ENCODE measurements at places on chromosomes 6 and 20. TPM values are rescaled to one million over a fixed set of nuclear protein-coding genes. Genes with fewer than 3 reads are reported as not detected.
A peak's percentile ranks its signal among the peaks of the same experiment; 100 is the strongest.

The UNC93A gene
- not detected for total RNA-seq

- DNase-seq, result peak; percentile 54
These were observed 118.4 kb downstream of the MRPL14 start for GRCh38 chr6:44008821-44009370.

GRCh38 chr6:118808793-118809638 is 84.9 kb upstream of the ASF1A start:
- no peak for DNase-seq

GRCh38 chr6:16674801-16675392 is 86.4 kb downstream of the ATXN1 start:
- DNase-seq, result no peak

The SLC13A3 gene
- total RNA-seq, result 0.57 TPM

The LSM14B gene
- total RNA-seq, result 51.0 TPM

DNA sequence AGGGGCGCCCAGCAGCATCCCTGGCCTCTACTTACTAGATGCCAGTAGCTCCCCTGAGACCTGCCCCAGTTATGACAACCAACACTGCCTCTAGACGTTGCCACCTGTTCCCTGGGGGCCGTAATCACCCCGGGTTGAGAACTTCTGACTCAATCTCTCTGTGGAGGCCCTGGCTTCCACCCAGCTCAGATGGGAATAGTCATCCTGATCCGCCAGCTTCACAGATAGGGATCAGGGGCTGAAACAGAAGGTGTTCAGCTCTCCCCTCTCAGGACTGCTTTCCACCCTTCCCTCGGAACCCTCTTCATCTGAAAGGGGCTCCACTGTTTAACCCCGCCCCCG is 3.3 kb downstream of the CAPN11 start:
- DNase-seq, result no peak

The ABHD16B gene
- total RNA-seq, result not detected

DNA sequence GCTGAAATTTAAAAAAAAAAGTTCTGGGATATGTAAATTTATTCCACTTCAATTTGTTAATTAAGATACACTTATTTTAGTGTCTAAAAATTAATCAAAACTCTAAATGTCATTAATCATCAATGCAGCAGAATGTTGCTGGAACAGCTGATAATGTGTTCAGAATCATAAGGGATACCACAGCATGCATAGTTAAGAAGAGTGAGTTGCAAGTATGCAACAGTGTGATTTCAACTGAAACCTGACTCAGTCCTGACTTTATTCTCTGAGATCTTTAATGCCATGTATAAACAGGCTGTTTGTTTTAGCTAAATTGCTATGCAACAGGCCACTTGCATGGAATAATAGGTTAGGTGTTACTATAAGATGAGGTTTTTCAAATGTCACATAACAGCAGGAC is 1.4 kb downstream of the GRIK2 start:
- DNase-seq, result no peak

GRCh38 chr6:150443621-150444020 is 74.8 kb downstream of the IYD start:
- no peak for DNase-seq

The KCNK5 gene
- 0.19 TPM for total RNA-seq

DNA sequence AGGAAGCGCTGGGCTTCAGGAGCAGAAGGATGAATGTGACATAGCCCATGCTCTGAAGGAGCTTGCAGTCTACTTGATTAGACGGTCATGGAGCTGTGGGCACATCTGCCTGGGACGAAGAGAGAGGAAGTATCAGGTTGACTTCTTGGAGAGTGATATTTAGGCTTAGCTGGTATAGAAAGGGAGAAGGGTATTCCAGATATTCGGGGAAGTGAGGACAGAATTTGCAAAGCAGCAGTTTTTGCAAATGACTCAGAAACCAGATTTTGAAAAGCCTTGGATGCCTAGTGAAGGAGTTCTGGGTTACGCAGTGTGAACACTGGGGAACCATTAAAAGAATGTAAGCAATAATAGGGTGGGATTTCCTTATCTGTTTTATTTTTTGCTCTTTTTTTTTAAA is 60.7 kb downstream of the EYA4 start:
- DNase-seq, result no peak

- no peak for DNase-seq
These were observed 141.1 kb upstream of the EEF1E1 start for GRCh38 chr6:8243475-8243874.

The BMP5 gene
- 1.4 TPM for total RNA-seq

The ARG1 gene
- total RNA-seq, result 0.89 TPM

- no peak for DNase-seq
These were observed 1.8 kb downstream of the OSER1 start for GRCh38 chr20:44208770-44209169.

- DNase-seq, result no peak
These were observed 24.6 kb downstream of the CEBPB start for GRCh38 chr20:50215101-50215690.

GRCh38 chr6:25547797-25548196 is 104.2 kb upstream of the SCGN start:
- DNase-seq, result no peak

- peak; percentile 55 for DNase-seq
These were observed 36.1 kb downstream of the NTSR1 start for GRCh38 chr20:62744741-62745191.

DNA sequence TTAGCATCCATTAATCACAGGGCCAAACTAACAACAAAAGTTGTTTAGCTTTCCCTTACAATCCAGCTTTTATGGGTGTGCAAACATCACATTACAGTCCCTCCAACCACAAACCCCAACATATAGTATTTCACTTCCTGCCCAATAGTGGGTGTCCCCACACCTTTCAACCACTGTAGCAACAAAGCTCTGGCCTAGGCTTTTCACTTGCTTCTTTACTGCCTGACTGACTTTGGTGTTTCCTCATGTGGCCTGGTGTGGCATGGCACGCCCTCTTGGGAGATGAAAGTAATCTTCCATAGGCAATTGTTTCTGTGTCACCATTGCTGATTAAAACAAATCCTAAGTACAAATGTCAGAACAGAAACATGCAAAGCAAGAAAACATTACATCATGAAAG is 46.3 kb downstream of the MCM8 start:
- DNase-seq, result no peak

- no peak for DNase-seq
These were observed 137.5 kb upstream of the AGPAT4 start for GRCh38 chr6:161411265-161411944.

- no peak for DNase-seq
These were observed 10.3 kb upstream of the MYB start for GRCh38 chr6:135170849-135171248.

DNA sequence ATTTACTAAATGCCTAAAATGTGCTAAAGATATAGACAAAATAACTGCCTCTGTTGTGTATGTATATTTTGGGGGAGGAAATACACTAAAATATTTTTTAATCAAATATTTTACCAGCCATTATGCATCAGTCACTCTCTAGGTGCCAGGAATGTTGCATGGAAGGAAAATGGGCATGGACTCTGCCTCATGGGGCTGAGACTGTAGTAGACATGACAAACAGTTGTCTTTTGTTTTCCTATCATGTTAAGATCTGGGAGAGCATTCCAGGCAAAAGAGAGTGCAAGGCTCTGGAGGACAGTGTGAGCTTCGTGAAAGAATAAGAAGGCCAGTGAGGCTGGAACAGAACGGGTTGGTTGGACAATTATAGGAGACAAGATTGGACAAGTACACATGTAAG is 26.5 kb downstream of the HLA-DOB start:
- no peak for DNase-seq

GRCh38 chr6:34132486-34133185 is 13.3 kb downstream of the GRM4 start:
- no peak for DNase-seq

DNA sequence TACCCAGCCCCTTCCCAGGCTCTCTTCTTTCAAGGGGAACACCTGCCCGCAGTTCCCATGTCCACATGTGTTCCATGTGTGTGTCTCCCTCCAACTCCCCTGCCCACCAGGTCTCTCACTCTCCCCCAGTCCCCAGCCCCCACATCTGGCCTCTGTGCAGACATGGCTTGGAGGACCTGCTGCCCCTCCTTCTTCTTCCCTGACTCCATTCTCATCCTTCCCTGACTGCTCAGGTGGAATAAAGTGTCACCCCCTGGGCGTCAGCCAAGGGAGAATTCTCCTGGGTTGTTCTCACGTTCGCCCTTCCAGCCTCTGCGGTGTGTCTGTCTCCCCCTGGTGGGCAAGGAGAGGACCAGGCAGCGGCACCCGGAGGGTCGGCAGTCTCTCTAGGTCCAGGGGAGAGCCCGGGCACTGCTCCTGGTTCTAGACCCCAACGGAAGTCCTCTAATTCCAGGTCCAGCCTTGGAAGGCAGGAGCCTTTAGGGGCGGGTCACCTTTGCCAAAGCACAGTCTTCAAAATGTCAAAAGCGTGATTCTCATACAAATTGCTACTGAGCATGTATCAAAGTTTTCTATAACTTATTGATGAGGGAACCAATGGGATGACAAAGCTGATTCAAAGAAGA is 50.5 kb downstream of the EBF4 start:
- DNase-seq, result no peak
